ENCODE measurements at places on chromosomes 2 and 18.

- DNase-seq, result no peak
These were observed 529.9 kb upstream of the KLHL29 start for GRCh38 chr2:22855081-22855480.

- DNase-seq, result no peak
These were observed 22.6 kb downstream of the DHRS9 start for GRCh38 chr2:169091761-169092519.

DNA sequence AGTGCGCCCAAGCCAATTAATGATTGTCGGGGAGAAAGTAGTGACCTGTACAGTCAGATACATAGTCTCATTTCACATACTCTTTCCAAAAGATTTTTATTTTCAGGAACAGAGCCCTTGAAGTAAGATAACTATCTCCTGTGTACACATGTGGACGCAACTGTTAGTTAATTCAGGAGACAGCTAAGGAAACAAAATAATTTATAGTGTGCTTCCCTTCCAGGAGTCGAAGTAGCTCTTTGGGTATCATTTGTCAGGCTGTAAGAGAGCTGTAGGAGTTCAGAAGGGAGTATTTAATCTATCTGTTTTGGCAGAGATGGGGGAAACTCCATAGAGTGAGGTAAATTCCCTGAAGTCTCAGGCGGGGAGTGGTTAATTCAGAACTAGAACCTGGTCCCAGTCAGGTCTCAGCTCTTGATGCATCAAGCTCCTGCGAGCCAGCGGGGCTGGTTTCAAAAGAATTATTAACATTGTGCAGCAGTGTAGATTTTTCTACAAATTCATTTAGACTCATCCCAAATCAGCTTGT, 63.0 kb downstream of the MAPK4 start:
- no peak for DNase-seq

GRCh38 chr2:12651641-12652040, 65.1 kb upstream of the TRIB2 start:
- no peak for DNase-seq
